Stimulated activated CD4-positive, alpha-beta T cell treated with anti-CD3 and anti-CD28 coated beads, Interleukin-1b, Interleukin-23, amount 100 ng/mL, for 1 hour (primary cell): ENCODE measurements at places on chromosomes 1 and 21.

GRCh38 chr21:44349416-44349846 is 4.0 kb upstream of the TRPM2 start:
- DNase-seq: no peak

- DNase-seq: no peak
These were observed 31.2 kb downstream of the SPRTN start for GRCh38 chr1:231369282-231369681.

DNA sequence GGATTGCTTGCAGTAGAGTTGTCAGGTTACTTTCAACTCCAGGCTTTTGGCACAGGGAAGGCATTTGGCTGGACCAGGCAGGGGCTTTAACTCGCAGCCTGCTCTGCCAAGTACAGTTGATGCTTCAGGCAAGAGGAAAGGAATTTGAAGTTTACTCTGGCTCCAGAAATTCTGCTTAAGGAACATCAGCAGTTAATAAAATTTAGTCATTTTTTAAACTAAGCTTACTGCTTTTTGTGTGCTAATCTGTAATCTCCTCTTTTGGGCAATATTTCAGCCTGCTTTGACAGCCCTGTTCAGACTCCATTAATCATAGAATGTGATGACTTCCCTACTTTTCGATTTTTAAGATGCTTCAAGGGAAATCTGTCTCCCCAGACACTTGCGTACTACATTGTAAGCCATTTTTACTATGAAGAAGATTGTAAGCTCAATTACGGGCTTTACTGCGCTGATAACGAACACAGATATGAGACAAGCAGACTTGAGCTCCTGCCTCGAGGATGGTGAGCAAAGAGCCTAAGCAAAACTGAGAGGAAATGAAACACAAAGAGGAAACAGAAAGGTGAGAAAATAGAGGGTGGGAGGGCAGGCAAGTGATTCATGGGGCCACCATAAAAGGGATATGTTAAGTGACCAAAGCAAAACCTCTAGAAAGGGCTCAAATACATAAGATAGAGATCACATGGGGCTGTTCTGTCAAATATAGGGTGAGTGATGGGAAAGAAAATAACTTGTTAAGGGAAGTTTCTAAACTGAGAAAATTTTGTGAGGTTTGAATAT is 76.6 kb upstream of the VAV3 start:
- DNase-seq: no peak

DNA sequence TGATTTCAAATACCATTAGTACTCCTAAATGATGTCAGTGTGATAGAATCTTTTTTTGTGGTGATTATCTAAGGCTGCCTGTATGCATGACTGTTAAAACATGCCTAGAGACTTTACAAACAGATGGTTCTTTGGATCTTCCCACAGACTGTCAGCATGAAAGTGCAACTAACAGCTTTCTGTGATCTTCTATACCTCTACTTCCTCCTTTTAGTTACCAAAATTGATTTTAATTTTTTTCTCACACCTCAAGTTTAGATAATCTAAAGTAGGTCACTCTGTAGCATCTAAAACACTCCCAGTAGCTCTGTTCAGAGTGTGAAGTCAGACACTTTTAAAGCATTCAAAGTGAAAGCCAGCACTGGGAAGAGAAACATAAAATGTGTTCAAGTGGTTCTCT is 534.5 kb downstream of the PTPRC start:
- no peak for DNase-seq

DNA sequence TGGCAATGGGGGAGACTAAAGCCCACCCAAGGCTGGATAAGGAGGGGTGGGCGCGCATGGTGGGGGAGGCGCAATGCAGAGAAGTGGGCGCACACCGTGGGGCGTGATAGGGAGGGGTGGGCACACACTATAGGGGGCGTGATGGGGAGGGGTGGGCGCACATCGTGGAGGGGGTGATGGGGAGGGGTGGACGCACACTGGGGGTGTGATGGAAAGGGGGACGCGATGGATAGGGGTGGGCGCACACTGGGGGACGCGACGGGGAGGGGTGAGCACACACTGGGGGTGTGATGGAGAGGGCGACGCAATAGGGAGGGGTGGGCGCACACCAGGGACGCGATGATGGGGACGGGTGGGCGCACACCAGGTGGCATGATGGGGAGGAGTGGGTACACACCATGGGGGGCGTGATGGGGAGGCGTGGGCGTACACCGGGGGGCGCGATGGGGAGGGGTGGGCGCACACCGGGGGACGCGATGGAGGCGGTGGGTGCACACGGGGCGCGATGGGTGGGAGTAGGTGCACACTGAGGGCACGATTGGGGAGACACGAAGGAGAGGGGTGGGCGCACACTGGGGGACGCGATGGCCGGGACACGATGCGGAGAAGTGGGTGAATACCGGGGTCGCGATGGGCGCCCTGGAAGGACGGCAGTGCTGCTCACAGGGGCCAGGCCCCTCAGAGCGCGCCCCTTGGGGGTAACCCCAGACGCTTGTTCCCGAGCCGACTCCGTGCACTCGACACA is 929 bp downstream of the SUMO3 start:
- DNase-seq: no peak

DNA sequence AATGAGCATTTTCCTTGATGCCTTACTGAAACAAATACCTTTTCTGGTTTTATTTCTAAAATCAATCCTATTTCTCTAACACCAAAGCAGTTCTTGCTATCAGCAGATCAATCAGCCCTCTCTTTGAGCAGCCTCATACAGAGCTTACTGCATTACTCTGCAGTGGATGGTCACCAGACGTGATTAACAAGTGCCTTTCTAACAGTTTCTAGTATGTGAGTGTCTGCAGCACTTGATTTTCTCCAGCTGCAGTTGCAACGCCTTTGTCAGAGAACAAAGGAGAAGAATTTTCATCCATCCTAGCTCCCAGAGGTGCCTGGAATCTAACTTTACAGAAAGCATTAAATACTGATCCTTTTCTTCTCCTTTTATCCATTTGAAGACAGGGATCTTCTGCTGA is 177.3 kb upstream of the SGIP1 start:
- DNase-seq: no peak

- no peak for DNase-seq
These were observed 16.3 kb upstream of the FOXE3 start for GRCh38 chr1:47399846-47400155.

DNA sequence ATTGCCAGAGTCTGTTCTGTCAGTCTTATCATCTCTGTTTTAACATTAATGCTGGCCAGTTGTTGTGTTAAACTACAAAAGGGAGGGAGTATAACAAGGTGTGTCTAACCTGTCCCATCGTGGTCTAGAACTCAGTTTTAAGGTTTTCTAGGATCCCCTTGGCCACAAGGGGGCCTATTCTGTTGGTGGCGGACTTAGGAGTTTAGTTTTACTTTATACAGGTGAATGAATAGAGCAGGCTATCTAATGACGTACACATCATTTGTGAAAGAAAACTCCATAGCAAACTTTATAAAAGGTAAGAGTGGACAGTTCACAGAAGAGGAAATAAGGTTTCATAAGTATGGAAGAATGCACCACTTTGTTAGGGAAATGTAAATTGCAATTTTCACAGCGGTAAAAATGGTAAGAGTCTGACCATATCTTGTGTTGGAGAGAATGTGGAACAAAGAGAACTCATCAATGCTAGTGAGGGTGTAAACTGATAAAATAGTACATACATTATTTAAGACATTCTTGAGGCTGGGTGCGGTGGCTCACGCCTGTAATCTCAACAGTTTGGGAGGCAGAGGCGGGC is 2.5 kb upstream of the ATF6 start:
- no peak for DNase-seq

- no peak for DNase-seq
These were observed 42.1 kb downstream of the ARHGEF10L start for GRCh38 chr1:17581389-17582123.

GRCh38 chr1:66351913-66352312 is 182.0 kb upstream of the SGIP1 start:
- no peak for DNase-seq

GRCh38 chr1:44073528-44073927 is 42.3 kb upstream of the SLC6A9 start:
- DNase-seq: no peak

DNA sequence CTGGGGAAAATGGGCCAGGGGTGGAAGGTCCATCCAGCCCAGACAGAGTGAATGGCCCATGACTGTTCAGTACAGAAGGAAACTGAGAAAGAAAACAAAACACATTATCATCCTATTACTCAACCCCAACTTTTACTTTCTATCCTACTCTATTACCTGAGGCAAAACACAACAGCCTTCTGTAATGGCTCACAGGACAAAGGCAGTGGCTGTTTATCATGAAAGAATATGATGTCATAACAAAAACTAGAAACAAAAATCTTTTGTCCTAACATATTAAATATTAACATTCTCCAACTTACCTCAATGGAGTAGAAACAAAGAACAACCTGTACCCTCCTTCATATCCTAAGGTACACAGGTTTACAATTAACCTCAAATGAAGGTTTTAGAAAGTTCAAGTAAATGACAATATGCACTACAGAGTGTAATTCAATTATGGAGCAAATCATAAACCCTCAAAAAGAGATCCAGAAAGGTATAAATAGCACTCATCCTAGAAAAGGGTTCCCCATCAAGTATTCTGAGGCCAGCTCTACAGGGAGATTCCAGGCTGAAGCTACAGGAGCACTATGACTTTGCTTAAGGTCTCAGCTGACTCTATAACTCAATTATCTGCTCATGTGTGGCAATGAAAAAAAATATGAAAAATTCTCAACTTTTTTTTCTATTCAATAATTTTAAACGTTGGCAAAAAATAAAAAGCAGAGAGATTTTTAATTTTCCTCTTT is 15.1 kb downstream of the ELK4 start:
- no peak for DNase-seq

DNA sequence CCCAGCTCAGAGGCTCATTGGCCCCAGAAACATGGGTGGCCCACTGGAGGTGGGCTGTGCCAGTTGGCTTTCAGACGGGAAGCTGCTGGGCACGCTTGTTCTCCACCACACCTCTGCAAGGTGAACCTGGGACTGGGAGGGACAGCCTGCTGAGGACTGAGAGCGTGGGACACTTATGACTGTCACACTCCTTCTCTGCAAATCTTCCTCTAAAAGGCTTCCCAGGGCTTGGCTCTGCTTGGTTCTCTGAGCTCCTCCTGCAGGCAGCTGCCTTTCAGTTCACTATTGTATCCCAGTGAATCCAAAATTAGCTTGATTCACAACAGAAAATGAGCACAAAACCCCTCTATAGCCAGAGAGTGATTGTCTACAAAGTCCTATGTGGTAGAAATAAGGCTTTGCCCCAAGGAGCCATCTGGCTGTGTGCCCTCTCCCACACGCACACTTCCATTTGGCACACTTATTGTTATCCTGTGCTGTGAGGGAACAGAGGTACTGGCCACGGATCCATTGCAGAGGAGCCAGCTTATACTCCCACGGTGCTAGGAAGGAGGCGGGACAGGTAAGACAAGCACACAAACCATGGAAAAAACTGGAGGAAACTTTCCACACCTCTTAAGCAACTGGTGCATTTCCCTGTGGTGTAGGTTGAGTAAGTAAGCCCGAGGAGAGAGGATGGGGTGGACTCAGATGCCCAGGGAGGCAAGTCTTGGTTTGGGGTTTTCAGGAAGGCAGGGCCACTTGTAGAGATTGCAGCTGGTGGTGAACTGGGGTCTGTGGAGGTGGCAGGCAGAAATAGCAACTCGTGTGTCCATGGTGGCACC is 18.9 kb upstream of the BTG2 start:
- DNase-seq: no peak

- DNase-seq: peak; percentile 35
These were observed 59.6 kb upstream of the ITPKB start for GRCh38 chr1:226798427-226799411.

DNA sequence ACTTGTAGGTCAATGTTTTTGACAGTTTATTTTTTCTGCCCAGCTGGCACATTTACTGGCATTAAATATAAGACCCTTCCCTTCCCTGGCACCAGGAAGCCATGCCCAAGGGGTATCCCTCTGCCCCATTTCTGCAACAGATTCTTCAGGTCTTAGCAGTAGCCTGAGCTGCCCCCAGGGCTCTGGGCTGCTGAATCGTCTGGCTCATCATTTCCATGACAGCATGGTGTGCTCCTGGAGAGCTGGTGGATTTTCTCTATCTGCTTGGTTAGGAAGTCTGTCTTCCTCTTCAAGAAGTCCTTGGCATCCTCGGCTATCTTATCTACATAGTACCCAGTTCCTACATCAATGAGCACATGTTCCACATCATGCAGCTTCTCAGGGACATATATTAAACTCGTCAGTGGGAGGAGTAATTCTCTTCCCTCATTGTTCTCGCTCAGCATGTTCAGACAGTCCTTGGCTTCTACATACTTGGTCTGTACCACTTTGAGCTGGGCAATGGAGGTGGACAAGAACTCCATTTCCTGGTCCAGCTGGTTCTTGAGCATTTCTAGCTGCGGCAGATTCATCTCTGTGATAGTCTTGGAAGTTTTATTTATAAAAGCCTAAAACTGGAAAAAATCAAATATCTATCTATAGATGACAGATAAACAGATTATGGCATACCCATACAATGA is 23.5 kb downstream of the MIA3 start:
- DNase-seq: no peak

GRCh38 chr1:110606657-110607535 is 738 bp upstream of the KCNA2 start:
- no peak for DNase-seq

GRCh38 chr1:13960375-13960987 is 260.5 kb downstream of the PRDM2 start:
- DNase-seq: peak; percentile 48

DNA sequence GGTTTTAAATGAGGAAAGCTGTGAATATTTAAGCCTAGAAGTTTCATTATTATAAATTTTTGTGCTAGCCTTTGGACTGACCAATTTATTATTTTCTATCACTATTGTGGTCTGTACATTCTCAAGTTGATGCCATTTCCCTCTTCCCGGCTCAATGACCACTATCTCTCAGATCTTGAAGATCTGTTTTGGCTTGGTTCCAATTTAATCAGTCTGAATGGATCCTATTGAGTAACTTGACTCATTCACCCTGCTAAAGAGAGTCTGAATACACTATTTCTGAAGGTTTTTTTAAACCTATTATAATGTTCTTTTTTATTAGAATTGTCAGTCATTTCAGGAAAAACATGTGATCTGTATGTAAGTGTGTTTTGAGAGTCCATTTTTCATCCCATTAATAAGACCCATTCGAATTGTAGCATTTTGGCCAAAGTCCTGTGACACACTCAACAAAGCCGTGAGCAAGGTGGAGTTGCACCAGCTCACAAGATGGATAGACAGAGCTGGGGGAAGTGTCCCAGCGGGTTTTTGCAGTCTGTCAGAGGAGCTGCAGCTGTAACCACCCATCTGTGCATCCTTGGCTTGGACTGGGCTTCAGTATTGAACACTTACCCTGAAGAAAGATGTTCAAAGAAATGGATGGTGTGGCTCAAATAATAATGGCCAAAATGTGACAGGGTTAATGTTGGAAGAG is 145.6 kb downstream of the NFIA start:
- no peak for DNase-seq
